ENCODE measurements at places on chromosomes 12 and 14.

- peaks cover 23% of the 10 kb centered on the region for H3K36me3 ChIP-seq
- peak; percentile 77 for DNase-seq
- no peaks in the 10 kb centered on the region for H3K27me3 ChIP-seq
Observed at GRCh38 chr12:123519141-123520001, 14.1 kb downstream of the RILPL1 start.

GRCh38 chr12:124518051-124518932, 49.1 kb downstream of the NCOR2 start:
- H3K27ac ChIP-seq, result peak overlapping the region; percentile 97
- H3K36me3 ChIP-seq, result peaks cover 10% of the 10 kb centered on the region
- H3K27me3 ChIP-seq, result no peaks in the 10 kb centered on the region
- peak; percentile 92 for DNase-seq
- H3K4me1 ChIP-seq, result peaks cover 63% of the 10 kb centered on the region
- H3K4me3 ChIP-seq, result peak overlapping the region; percentile 62

DNA sequence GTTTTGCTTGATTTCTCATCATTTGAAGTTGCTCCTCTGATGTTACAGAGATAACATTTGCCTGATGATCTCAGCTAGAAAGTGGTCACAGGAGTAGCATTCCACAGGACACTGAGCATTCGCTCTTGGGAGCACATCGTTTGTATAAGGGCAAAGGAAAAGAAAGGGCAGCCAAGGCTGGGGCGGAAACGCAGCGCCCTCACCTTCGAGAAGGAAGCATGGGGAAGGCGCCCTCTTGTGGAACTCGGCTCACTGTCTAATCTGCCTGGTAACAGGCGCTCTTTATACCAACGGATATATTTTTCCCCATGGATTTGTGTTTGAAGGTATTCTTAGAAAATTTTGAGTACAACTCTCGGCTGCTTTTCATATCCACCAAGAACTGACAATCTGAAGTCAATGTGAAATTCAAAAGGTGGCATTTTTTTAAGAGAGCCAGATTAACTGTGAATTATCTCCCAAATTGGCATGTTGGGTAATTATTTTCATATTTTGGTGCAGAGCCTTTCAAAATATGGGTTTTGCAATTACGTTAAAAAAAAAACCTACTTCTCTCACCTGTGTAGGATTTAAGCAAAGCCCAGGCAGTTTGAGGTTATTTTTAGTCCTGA, 172.7 kb downstream of the CAND1 start:
- peaks cover 5% of the 10 kb centered on the region for H3K4me1 ChIP-seq
- no peaks in the 10 kb centered on the region for H3K36me3 ChIP-seq
- no peak for DNase-seq
- H3K27me3 ChIP-seq, result peaks cover 3% of the 10 kb centered on the region

DNA sequence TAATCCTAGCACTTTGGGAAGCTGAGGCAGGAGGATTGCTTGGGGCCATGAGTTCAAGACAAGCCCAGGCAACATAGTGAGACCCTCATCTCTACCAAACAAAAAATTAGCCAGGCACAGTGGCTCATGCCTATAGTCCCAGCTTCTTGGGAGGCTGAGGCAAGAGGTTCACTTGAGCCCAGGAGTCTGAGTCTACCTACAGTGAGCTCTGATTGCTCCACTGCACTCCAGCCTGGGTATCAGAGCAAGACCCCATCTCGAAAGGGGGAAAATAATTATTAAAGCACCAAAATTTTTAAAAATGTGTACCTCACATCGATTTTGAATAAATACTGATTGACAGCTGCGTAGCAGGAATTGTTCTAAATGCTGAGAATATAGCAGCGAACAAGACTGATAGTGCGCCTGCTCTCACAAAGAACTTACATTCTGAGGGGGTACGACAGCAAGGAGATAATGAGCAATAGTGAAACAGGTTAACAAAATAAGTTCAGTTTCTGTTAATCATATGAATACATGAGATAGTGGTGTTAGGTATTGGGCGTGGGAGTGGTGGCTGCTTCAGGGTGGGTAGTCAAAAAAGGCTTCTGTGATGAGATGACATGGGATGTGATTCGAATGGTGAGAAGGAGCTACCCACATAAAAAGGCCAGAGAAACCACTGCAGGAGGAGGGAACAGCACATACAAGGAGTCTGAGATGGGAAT, 19.6 kb downstream of the HCFC2 start:
- peaks cover 15% of the 10 kb centered on the region for H3K36me3 ChIP-seq
- H3K4me3 ChIP-seq, result no peak overlapping the region
- H3K4me1 ChIP-seq, result no peaks in the 10 kb centered on the region
- no peaks in the 10 kb centered on the region for H3K27me3 ChIP-seq

DNA sequence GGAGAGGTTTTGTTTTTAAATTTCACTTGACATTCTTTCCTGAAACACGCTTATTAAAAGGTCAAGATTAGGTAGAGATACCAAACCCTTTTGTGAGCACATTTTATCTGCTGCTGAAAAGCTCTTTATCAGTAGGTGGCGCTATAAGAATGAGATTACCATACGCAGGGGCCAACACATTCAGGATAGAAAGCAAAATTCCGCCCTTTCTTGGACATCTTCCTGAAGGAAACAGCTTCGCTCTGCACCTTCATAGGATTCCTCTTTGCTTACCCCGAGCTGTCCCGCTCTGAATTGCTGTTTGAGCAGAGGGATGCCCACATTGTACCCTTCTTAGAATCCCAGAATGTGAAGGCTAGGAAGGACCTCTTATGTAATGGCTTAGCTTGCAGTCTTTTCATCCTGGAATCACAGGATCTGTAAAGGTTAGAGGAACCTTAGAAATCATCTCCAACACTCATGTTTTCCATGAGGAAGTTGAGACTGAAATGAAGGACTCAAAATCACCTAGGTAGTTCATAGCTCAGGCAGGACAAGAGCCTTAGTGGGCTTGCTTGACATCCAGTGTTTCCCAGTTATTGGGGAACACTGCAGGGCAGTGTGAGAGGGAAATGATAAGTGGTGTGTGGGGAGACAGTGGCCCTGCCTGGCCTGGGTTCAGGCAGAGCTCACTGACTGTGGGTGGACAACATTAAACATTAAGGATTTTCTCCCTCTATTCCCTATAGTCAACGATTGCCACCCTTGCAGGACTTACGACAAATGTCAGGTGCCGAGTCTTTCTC, 38.7 kb upstream of the CRY1 start:
- H3K36me3 ChIP-seq, result no peaks in the 10 kb centered on the region
- H3K27me3 ChIP-seq, result no peaks in the 10 kb centered on the region
- no peak overlapping the region for H3K27ac ChIP-seq
- DNase-seq, result peak; percentile 4
- no peak overlapping the region for H3K4me3 ChIP-seq

DNA sequence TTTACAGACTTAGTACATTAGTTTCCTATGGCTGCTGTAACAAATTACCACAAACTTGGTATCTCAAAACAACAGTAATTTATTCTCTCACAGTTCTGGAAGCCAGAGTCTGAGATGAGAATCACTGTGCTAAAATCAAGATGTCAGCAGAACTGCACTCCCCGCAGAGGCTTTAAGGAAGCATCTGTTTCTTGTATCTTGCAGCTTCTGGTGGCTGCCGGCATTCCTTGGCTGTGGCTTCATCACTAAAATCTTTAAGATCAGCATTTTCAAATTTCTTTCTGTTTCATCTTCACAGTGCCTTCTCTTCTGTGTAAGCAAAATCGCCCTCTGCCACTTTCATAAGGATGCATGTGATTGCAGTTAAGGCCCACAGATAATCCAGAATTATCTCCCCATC, 9.4 kb downstream of the STON2 start:
- no peak overlapping the region for H3K27ac ChIP-seq
- peaks cover 19% of the 10 kb centered on the region for H3K4me1 ChIP-seq
- no peak for DNase-seq
- no peaks in the 10 kb centered on the region for H3K27me3 ChIP-seq
- H3K36me3 ChIP-seq, result peaks cover 1% of the 10 kb centered on the region
- H3K4me3 ChIP-seq, result no peak overlapping the region

DNA sequence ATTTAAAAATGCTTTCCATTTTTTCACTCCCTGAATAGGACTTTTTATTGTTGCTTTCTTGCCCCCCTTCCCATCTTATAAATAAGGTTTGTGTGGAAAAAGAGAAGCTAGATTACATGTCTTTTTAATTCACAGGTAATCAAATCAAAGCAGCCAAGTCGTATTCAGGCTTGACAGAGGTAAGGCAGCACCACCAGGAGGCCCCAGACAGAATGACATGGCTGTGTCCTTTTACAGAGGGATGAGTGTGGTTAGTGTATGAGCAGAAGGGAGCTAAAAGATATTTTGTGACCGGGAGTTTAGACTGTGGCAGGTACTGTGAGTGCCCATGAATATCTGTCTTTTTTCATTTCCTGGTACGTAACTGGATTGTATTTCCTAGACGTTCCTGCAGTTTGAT, 596.1 kb downstream of the ETNK1 start:
- no peak for DNase-seq
- H3K27me3 ChIP-seq, result no peaks in the 10 kb centered on the region
- H3K27ac ChIP-seq, result no peak overlapping the region
- H3K4me3 ChIP-seq, result no peak overlapping the region

GRCh38 chr14:77194706-77195105, 13.1 kb downstream of the TMEM63C start:
- H3K4me3 ChIP-seq, result no peak overlapping the region
- H3K27ac ChIP-seq, result no peak overlapping the region
- H3K4me1 ChIP-seq, result no peaks in the 10 kb centered on the region
- DNase-seq, result no peak

Data from keratinocyte (primary cell).